ENCODE measurements at places on chromosomes 5 and 9.

GRCh38 chr5:68459810-68460139, 244.2 kb downstream of the PIK3R1 start:
- no peak for DNase-seq

GRCh38 chr5:140413230-140413629, 11.6 kb downstream of the ANKHD1 start:
- DNase-seq, result no peak

DNA sequence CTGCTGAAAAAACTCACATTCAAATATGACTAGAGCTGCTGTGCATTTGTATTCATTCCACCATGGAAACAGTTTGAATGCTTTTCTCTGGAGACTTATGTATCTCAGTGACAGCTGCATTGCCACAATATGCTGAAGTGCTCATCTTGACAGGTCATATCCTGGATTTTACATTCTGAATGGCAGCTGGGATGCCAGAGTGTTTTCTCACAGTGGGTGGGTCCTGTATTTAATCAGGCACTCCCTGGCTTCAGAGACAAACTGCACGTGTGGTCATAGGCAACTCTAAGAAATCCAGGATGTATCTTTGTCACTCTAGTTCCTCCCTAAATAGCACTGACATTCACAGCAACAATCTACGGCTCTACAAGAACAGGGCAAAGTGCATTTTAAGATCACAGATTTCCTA, 75.6 kb downstream of the ST8SIA4 start:
- DNase-seq, result no peak

DNA sequence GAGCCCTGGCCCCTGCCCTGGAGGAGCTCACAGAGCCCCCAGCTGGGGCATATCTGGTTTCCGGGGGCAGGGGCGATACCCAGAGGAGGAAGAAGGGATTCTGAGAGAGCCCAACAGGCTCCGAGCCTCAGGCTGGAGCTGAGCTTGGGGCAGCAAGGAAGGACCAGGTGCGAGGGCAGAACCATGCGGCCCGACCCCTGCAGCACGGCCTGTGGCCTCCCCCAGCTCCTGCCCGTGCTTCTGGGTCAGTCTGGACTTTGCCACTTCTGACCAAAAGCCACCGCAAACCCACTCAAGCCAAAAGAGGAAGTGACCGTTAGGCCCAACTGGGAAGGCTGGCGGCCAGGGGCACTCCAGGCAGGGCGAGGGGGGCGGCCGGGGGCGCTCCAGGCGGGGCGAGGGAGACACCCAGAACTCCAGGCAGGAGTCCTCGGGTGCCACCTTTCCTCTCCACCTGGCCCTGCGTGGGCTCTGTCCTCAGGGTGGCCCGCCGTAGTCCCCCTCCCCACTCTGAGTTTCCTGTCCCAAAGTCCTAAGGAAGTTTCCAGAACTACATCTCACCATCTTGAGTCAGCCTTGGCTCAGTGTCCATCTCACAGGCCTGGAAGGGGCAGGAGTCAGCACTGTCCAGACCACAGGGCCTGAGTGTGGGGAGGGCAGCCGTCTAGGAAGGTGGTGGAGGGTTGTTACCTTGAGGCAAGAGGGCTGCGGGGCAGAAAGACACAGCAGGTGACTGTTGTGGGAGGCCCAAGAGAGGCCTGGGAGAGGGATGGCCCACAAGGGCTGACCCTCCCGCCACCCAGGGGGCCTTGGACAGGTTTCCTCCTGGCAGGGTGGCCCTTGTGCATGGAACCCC, 946 bp upstream of the LTC4S start:
- no peak for DNase-seq

DNA sequence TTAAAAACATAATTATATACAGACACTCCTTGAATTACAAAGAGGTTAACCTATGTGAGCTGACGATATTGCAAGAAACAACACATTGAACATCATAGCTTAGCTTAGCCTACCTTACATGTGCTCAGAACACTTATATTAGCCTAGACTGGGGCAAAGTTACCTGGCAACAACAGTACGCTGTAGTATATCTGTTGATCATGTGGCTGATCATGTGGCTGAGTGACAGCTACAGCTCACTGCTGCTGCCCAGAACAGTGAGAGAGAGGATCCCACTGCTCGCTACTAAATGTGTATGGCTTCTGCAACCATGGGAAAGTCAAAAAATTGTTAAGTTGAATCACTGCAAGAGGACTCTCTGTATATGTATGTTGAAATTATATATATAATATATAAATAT, 169.9 kb downstream of the CDH9 start:
- DNase-seq, result no peak

Data from fibroblast of skin of left quadriceps (primary cell).